ENCODE measurements at places on chromosomes 1 and 21. TPM values are rescaled to one million over a fixed set of nuclear protein-coding genes. Genes with fewer than 3 reads are reported as not detected.
A peak's percentile ranks its signal among the peaks of the same experiment; 100 is the strongest.

Gene CRYBG2
- polyA plus RNA-seq, result not detected

Gene B3GALT5
- polyA plus RNA-seq, result not detected

Gene FCGR1A
- not detected for polyA plus RNA-seq

Gene NIT1
- 21.9 TPM for polyA plus RNA-seq

Gene KLF17
- polyA plus RNA-seq, result not detected

Gene KIF17
- polyA plus RNA-seq, result not detected

Gene CRYZL1
- 29.6 TPM for polyA plus RNA-seq

Gene RYR2
- polyA plus RNA-seq, result 0.12 TPM

DNA sequence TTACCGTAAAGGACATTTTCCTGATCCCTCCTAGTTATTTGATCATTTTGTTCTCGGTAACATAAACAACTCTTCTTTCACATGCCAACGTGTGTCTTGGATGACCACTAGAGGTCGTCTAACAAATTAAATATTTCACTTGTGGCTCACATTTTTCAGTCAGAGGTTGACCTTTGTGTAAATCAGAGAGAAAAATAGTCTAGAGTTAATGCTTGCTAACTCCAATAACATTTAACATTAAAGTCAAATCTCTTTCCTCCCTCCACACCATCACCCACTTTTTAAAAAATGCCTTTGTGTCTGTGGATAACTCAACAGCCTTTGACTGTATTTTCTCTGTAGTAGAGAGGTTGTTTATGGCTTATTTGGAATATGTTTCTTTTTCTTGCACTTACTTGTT is 220.5 kb upstream of the B3GALT2 start:
- H3K27me3 ChIP-seq, result no peaks in the 10 kb centered on the region
- peak; percentile 38 for DNase-seq
- H3K36me3 ChIP-seq, result no peaks in the 10 kb centered on the region
- H3K4me3 ChIP-seq, result no peak overlapping the region
- H3K27ac ChIP-seq, result no peak overlapping the region
- H3K4me1 ChIP-seq, result peaks cover 8% of the 10 kb centered on the region

DNA sequence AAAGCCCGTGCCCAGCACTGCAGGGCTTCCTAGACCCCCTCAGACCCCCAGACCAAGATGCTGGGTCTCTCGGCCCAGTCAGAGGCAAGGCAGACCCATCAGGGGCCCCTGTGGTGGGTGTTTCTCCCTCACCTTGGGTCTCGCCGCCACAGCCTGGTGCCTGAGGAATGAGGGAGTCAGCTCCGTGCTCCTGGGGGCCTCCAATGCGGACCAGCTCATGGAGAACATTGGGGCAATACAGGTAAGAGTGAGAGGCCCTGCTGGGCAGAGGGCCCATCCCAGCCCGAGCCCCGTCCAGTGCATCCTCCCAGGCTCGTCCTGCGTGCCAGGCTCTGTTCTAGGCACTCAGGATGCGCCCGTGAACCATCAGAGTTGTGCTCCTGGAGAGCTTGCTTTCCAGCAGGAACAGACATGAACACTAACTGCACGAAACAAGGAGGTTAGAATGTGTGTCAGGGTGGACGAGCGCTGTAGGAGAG is 51.5 kb downstream of the KCNAB2 start:
- peaks cover 6% of the 10 kb centered on the region for H3K4me1 ChIP-seq
- H3K27ac ChIP-seq, result no peak overlapping the region
- no peak overlapping the region for H3K4me3 ChIP-seq

DNA sequence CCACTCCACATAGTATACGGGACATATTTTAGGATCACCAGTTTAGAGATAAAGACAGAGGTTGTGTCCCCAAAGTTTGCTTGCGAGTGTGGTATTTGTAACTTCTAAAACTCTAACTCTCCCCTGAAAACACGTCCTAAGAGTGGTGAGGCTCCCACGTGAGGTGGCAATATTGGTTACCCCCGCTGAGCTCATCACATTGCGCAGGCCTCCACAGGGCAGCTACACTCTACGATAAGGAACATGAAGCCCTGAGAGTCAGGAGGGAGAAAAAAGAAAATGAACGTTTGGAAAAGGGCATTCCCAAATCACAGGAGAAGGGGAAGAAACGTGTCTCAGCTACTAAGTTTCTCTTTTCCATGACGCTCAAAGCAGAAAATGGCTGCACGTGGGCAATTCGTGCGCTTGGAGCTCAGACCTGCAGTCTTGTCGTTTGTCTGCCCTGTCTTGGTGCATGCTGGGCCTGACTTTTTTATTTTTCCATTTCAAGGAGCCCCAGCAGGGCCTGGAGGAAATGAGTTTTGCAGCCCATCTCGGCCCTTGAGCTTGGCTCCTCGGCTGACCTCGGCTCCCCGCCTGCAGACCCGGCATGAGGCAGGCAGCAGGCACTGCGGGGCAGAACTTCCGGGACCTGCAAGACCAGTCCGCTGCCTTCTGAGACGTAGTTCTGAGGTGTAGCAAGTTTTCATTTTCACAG is 25.7 kb downstream of the ERG start:
- peaks cover 8% of the 10 kb centered on the region for H3K4me1 ChIP-seq
- H3K27me3 ChIP-seq, result peaks cover 46% of the 10 kb centered on the region
- H3K27ac ChIP-seq, result no peak overlapping the region

GRCh38 chr1:170410401-170411166 is 121.4 kb upstream of the GORAB start:
- H3K36me3 ChIP-seq, result no peaks in the 10 kb centered on the region
- no peak overlapping the region for H3K27ac ChIP-seq
- no peaks in the 10 kb centered on the region for H3K4me1 ChIP-seq
- no peaks in the 10 kb centered on the region for H3K27me3 ChIP-seq

- no peaks in the 10 kb centered on the region for H3K27me3 ChIP-seq
- no peak overlapping the region for H3K27ac ChIP-seq
- no peak overlapping the region for H3K4me3 ChIP-seq
- H3K4me1 ChIP-seq, result no peaks in the 10 kb centered on the region
Measured at GRCh38 chr1:184761969-184762485, 7.4 kb upstream of the EDEM3 start.

DNA sequence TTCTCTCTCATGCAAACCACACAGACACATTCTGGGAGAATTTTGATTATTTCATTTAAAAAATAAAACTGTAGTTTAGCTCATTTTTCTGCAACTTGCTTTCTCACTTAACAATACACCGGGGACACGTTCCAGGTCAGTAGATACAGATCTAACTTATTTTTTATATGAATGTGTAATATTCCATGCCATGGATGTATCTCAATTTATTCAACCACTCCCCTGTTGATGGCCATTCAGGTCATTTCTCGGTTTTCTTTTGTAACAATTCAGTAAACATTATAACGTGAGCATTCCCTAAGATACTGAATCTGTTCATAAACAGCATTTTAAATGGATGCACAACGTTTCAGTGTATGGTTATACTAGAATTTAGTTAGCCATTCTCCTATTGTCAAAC is 64.7 kb downstream of the CSMD2 start:
- H3K36me3 ChIP-seq, result no peaks in the 10 kb centered on the region
- no peak overlapping the region for H3K27ac ChIP-seq
- peaks cover 3% of the 10 kb centered on the region for H3K27me3 ChIP-seq
- H3K4me1 ChIP-seq, result no peaks in the 10 kb centered on the region

DNA sequence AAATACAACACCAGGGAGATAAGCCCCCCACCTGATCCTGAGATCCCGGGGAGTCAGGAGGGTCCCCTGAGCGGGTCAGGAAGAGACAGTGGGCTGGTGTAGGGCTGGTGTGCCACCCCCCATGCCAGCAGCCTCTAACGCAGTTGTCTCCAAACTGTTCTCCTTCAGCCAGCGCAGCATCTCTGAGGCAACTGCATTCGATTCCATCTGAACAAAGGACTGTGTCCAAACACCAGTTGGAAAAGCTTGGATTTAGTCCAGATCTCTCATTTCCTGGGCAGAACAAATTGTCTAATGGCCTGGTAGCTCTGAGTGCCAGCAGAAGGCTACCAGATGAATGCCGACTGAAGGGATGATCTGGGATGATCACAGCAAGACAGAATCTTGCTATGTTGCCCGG is 44.1 kb upstream of the EIF4G3 start:
- H3K36me3 ChIP-seq, result peaks cover 18% of the 10 kb centered on the region
- H3K27ac ChIP-seq, result no peak overlapping the region
- no peaks in the 10 kb centered on the region for H3K27me3 ChIP-seq
- DNase-seq, result no peak
- H3K4me1 ChIP-seq, result no peaks in the 10 kb centered on the region
- H3K4me3 ChIP-seq, result no peak overlapping the region

GRCh38 chr1:161032409-161032808 is 6.4 kb downstream of the TSTD1 start:
- H3K27ac ChIP-seq, result peak overlapping the region; percentile 13
- H3K27me3 ChIP-seq, result no peaks in the 10 kb centered on the region
- no peak overlapping the region for H3K4me3 ChIP-seq
- DNase-seq, result no peak
- H3K4me1 ChIP-seq, result peaks cover 7% of the 10 kb centered on the region

- no peaks in the 10 kb centered on the region for H3K27me3 ChIP-seq
- no peaks in the 10 kb centered on the region for H3K36me3 ChIP-seq
- no peak overlapping the region for H3K4me3 ChIP-seq
- H3K27ac ChIP-seq, result no peak overlapping the region
- DNase-seq, result peak; percentile 6
Measured at GRCh38 chr1:220680085-220680687, 10.0 kb upstream of the C1orf115 start.

DNA sequence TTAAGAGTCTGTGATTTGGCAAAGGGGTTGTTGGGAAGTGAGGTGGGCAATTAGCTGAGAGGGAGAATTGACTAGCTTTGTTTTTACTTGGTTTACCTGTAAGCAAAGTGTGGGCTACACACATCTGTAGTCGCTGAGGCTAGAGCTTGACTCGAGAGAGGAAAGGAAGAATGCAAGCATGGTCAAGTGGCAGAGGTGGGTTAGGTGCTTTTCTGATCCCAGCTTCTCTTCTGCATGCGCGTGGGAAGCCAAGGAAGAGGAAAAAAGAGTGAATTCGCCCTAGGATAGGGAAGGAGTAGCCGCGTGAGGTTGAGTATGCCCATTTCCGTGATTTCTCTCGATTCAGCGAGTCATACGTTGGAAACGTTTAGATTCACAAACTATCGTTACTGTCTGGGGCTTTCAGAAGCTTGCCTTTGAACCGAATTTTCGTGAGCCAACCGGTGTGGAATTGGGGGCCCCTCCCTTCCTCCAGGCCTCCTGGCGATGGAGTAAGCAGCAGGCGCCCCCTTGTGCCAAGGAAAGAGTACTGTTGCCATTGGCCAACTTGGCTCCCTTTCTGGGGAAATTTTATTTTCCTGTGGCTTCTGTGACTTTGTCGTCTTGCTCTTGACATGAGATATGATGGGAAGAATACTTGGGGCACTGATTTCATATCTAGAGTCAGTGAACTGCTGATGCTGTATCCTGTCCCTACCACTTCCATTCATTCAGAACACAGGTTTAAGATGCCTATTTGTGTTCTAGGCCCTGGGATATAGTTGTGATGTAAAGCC is 1.3 kb downstream of the PIGV start:
- peaks cover 78% of the 10 kb centered on the region for H3K4me1 ChIP-seq
- peak; percentile 83 for DNase-seq
- peaks cover 9% of the 10 kb centered on the region for H3K36me3 ChIP-seq
- H3K27me3 ChIP-seq, result peaks cover 21% of the 10 kb centered on the region
- H3K27ac ChIP-seq, result peak overlapping the region; percentile 100
- H3K4me3 ChIP-seq, result peak overlapping the region; percentile 99

DNA sequence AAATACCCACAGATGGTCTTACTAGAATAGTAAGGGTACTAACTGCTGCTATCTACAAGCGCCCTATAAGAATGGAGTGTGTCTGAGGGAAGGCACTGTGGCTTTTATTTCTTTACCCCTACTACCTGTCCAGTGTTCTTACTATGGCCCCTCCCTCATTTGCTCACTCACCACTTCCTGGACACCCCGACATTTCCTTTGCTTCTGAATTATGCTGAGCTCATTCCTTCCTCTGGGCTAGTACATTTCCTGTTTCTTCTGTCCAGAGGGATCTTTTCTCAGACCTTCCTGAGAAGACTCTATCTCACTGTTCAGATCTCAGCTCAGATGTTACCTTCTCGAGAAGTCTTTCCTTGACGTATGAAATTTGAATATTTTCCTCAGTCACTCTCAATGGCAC is 192.1 kb upstream of the DAB1 start:
- H3K27ac ChIP-seq, result no peak overlapping the region

GRCh38 chr1:172763057-172763456 is 104.2 kb downstream of the FASLG start:
- H3K27me3 ChIP-seq, result peaks cover 2% of the 10 kb centered on the region
- no peaks in the 10 kb centered on the region for H3K36me3 ChIP-seq
- DNase-seq, result no peak
- H3K4me1 ChIP-seq, result no peaks in the 10 kb centered on the region

GRCh38 chr1:12666141-12666735 is 22.4 kb downstream of the AADACL4 start:
- no peaks in the 10 kb centered on the region for H3K4me1 ChIP-seq
- H3K36me3 ChIP-seq, result no peaks in the 10 kb centered on the region
- no peak overlapping the region for H3K27ac ChIP-seq
- H3K4me3 ChIP-seq, result no peak overlapping the region
- peaks cover 8% of the 10 kb centered on the region for H3K27me3 ChIP-seq

GRCh38 chr1:20484519-20485462 is 1.2 kb downstream of the CAMK2N1 start:
- no peak for DNase-seq
- H3K36me3 ChIP-seq, result no peaks in the 10 kb centered on the region
- peak overlapping the region; percentile 84 for H3K4me3 ChIP-seq
- H3K27ac ChIP-seq, result peak overlapping the region; percentile 53
- H3K27me3 ChIP-seq, result peaks cover 14% of the 10 kb centered on the region

GRCh38 chr1:205528887-205529825 is 24.7 kb downstream of the CDK18 start:
- peak; percentile 68 for DNase-seq
- no peaks in the 10 kb centered on the region for H3K36me3 ChIP-seq
- H3K4me1 ChIP-seq, result peaks cover 3% of the 10 kb centered on the region
- H3K4me3 ChIP-seq, result no peak overlapping the region
- peaks cover 5% of the 10 kb centered on the region for H3K27me3 ChIP-seq

GRCh38 chr1:211501711-211502400 is 9.9 kb upstream of the RD3 start:
- no peak overlapping the region for H3K4me3 ChIP-seq
- no peaks in the 10 kb centered on the region for H3K4me1 ChIP-seq
- no peak for DNase-seq
- H3K36me3 ChIP-seq, result no peaks in the 10 kb centered on the region
- H3K27ac ChIP-seq, result no peak overlapping the region
- no peaks in the 10 kb centered on the region for H3K27me3 ChIP-seq

- no peaks in the 10 kb centered on the region for H3K27me3 ChIP-seq
- H3K27ac ChIP-seq, result no peak overlapping the region
- H3K4me3 ChIP-seq, result no peak overlapping the region
- no peaks in the 10 kb centered on the region for H3K36me3 ChIP-seq
- DNase-seq, result no peak
Measured at GRCh38 chr1:201647722-201648065, 108.8 kb downstream of the NAV1 start.

- no peaks in the 10 kb centered on the region for H3K36me3 ChIP-seq
- no peak overlapping the region for H3K27ac ChIP-seq
- H3K4me3 ChIP-seq, result no peak overlapping the region
- no peaks in the 10 kb centered on the region for H3K27me3 ChIP-seq
- no peak for DNase-seq
- H3K4me1 ChIP-seq, result no peaks in the 10 kb centered on the region
Measured at GRCh38 chr21:27825035-27825434, 858.1 kb upstream of the ADAMTS5 start.
